ENCODE measurements at places on chromosomes 3 and 15.
A peak's percentile ranks its signal among the peaks of the same experiment; 100 is the strongest.

- no peak for DNase-seq
Measured at GRCh38 chr3:89562373-89562772, 455.0 kb downstream of the EPHA3 start.

DNA sequence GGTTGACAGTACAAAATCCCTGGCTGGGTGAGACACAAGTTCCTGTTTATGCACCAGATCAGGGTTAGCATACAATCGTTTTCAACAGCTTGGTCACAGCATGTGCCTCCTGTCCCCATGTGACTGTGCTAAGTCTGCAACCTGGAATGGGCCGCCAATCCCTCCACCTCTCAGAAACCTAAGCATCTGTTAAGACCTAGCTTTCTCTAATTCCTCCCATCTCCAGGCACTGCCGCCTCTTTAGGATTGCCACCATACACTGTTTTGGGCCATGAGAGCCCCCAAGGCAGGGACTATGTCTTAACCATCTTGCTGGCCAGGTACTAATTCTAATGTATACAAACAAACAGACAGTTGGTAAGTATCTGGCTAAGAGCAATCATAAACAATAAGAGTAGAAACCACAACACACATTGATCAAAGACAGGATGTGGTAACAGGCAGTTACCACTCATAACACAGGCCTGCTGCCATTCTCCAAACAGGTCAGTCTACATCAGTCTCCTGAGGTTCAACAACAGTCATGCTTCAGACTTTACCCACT, 25.6 kb downstream of the SEC22C start:
- no peak for DNase-seq

GRCh38 chr3:36298188-36298587, 82.1 kb upstream of the STAC start:
- DNase-seq = no peak

GRCh38 chr3:124919756-124920155, 14.8 kb downstream of the MUC13 start:
- DNase-seq = no peak

DNA sequence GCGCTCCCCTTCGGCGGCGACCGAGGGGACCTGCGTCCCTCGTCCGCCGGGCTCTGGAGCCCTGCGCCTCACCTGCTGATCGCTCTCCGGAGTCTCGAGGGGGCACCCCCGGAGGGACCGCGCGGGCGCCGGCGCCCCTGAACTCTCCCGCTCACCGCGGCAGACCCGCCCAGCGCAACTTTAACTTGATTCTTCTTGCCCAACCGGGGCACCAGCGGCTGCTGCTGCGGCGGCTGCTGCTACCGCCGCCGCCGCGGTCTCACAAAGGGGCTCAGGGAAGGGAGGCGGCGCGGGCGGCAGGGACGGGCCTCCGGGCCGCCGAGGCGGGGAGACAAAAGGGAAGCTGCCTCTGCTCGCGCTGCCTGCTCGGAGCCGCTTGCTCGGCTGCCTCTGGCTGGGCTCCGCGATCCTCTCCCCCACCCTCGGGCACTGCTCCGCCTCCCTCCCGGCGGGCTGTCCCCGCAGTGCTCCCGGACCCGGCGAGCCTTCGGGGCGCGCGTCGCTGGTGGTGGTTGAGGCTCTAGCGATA, at the start of gene PPM1L:
TSS of gene PPM1L (plus strand) at position 456 of the 529 bp plus-strand sequence.
- DNase-seq = peak; percentile 68

DNA sequence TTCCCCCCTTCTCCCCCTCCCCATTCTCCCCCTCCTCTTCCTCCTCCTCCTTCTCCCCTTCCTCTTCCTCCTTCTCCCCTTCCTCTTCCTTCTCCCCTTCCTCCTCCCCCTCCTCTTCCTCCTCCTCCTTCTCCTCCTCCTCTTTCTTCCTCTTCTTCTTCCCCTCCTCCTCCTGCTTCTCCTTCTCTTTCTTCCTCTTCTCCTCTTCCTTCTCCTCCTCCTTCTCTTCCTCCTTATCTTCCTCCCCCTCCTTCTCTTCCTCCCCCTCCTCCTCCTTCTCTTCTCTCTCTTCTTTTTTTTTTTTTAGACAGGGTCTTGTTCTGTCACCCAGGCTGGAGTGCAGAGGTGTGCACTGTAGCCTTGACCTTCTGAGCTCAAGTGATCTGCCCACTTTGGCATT, 21.2 kb upstream of the LCTL start:
- no peak for DNase-seq

DNA sequence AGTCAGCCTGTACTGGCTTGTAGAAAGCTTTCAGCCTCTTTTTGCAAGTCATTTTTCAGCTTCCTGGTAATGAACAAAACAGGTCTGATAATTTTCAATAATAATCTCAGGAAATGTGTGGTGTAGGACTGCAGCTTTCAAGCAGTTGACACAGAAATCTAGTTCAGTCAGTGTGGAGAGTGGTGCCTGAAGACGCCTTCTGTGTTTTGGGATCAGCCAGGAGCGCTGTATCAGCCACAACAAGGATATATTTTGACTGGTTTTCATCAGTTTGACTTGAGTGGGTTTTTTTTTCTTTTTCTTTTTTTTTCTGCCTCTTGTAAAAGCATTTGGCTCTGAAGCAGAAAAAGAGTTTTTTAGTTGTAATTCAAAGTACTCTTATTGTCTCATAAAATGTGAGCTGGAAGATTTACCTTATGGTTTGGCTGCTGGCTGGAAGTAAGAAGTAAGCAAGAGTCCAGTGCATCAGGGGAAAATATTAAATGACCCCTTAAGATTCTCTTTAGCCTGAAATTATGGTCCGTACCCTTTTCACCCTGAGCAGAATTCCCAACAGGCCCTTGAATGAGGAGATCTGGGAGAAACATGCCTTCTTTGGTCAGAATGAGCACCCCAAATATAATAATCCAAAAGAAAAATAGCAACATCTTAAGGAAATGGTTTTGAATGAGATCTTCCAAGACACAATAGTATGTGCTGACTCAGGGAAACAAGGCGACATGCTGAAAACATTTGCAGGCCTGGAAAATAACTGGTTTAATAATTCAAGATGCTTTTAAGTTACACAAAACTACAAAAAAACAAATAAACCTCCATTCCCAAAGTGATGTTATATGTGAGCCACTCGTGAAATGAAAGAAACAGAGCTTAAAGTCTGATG, 332.7 kb upstream of the ADAMTS9 start:
- DNase-seq = no peak

GRCh38 chr3:29168081-29168480, 112.8 kb upstream of the RBMS3 start:
- DNase-seq = no peak

DNA sequence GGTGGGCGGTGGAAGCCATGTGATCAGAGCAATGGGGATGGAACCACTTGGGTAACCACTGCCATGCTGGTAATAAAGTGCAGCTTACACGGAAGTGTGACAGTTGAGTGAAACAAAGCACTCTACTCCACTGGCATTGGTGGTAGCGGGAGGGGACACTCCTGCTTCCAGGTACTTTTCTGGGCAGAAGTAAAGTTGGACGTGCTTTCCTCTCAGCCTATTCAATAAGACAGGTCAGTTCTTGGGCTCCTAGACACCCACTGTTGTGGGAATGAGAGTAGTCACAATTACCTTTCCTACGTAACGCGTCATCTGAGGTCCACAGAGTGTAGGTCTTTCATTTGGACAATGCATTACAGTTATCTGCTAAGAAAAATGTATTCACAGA, 51.7 kb upstream of the CHD2 start:
- DNase-seq = no peak

- DNase-seq = peak; percentile 51
Measured at GRCh38 chr15:31046759-31047359, 54.7 kb downstream of the TRPM1 start.

DNA sequence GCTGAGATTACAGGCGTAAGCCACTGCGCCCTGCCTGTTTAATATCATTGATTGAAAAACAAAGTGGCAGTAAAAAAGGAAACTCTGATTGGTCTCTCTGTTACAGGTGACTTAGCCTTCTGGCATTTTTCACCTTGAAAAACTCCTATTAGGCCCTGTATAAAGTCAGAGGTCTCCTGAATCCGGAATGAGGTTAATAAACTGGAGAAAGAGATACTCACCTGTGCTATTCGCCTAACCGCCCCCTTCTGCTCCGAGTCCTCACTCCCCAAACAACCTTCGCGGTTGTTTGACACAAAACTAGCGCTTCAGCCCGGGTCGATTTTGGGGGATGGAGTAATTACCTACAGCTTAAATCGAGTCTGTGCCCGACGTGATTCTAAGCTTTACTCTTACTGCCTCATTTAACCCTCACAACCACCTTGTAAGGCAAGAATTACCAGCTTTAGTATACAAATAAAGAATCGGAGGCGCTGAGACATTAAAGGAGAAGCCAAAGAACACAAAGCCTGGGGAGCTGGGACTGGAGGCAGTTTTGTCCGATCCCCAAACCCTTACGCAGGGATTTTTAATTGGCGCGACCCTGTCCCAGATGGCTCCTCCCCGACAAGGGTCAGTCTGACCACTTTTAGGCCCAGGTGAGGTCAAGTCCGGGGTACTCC, 441 bp downstream of the CEP70 start:
- no peak for DNase-seq

DNA sequence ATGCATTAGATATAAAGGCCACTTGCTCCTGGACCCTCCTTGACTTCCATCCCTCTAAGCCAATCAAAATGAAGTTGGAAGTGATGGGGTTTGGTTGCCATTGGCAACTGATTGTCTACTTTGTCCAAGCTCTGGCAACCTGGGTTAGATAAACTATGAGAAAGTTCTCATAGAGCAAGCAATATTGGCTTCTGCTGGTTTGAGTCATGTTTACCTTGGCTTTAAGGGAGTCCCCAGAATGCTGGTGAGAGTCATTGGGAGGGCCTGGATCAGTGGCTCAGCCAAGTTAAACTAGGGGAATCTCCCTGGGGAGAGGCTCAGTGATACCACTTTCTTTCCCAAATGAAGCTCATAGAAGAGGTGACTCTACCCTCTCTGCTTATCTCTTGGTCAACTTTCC, 176.3 kb upstream of the ROPN1 start:
- no peak for DNase-seq

GRCh38 chr3:64188810-64189560, 36.3 kb downstream of the PRICKLE2 start:
- no peak for DNase-seq

GRCh38 chr3:144660186-144660585, 688.6 kb downstream of the DIPK2A start:
- DNase-seq = no peak

GRCh38 chr3:141388823-141389621, 20.7 kb downstream of the ZBTB38 start:
- DNase-seq = no peak

GRCh38 chr15:26628879-26629529, 143.9 kb downstream of the GABRB3 start:
- peak; percentile 68 for DNase-seq

- DNase-seq = no peak
Measured at GRCh38 chr15:90058308-90058707, 44.0 kb downstream of the IDH2 start.

DNA sequence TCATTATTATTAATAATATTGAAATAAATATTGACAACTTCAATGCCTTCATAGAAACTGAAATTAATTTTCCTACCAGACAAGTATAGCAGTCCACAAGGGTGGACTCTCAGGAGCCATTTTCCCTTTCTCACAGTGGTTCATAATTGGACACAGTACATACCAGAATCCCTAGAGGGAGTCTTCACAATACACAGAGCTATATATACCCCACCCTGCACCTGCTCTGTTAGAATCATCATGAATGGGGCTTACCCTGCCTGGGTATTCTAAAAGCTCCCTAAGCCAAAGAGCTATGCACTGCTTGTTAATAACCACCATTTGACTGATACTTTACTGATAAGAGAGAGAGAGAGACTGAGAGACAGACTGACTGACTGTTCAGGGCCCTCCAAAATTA, 134.9 kb downstream of the FEZF2 start:
- DNase-seq = no peak

- no peak for DNase-seq
Measured at GRCh38 chr3:29152379-29152778, 128.5 kb upstream of the RBMS3 start.

DNA sequence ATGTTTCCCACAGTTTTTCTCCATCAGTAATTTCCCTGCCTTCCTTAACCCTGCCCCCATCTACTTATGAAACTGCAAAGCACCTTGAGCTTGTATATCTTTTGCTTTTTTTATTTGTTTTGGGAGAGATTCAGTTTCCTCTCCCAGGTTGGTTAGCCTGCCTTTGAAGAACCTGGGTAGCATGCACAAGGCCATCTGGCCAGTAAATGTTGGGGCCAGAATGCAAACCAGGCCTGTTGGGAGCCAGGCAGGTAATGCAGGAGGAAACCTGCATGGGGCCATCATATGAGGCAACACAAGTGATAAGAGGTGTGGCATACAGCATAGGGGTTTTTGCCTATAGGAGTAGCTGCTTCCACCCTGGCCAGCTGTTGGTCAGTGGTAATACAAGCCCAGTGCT, 17.7 kb downstream of the SYNPR start:
- DNase-seq = no peak

DNA sequence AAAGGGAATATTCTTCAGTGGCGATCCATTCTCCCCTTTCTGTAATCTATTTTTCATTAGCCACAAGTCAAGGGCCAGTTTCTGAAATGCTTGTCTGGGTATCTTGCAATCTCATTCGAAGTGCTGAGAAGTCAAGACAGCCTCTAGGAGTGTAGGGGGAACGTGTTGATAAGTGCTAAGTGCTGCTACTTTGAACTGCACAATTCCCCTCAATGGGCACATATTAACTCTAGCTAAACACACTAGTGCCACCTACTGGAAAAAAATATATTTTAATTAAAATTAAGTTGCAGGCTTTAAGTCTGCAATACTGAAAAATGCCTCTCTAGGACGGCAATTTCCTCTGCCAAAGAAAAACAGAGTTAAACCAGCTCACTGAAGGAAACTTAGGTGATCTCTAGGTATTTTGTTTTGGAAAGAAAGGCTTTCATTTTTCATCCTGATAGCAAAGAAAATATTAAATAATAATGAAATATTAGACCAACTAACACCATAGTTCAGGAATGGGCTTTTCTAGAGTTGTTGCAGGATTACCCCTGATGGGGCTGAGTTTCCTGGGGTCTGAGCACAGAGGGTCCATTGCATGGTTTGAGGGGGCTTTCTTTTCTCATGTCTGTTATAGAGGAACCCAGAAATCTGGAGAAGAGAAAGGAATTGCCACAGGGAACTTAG, 181.9 kb upstream of the KBTBD8 start:
- DNase-seq = no peak

DNA sequence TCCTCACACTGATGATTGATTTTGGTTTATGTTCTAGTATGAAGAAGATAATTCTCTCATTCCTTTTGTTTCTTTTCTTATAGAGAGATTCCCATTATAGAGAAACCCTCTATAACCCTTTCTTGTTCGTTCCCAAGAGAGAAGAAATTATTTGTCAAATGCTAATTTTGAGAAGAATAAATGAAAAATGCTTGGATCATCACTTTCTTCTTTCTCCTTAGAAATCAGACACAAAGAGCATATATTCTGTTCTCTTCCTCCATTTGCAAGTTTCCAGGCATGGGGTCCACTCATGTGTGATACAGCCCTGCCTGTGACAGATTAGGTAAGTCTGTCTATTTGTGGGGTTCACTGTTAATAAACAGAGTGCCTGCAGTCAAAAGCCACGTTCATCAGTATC, 222.6 kb upstream of the NECTIN3 start:
- no peak for DNase-seq

GRCh38 chr15:60370105-60370868, 27.5 kb downstream of the ANXA2 start:
- no peak for DNase-seq

Measured in left ventricle myocardium inferior (tissue), 1 donor.